ENCODE measurements at places on chromosomes 3 and 15. TPM values are rescaled to one million over a fixed set of nuclear protein-coding genes. Genes with fewer than 3 reads are reported as not detected.

DNA sequence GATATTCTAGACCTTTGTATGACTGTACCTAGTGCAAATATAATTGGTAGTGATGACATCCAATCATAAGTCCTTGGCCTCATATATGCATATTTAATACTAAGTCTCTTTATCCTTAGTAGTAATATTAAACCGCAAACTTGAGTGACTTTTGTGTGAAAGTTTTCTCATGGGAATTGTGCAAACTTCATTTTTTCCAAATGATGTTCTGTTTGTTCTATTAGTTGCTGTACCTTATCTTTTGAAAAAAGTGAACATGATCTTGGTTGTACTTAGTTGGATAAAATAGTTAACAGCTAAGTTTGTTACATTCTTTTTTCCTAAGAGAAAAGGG, 43.2 kb downstream of the TMEM45A start:
- no peak overlapping the region for H3K4me3 ChIP-seq
- no peak for DNase-seq

The OSTN gene
- not detected for total RNA-seq

The ARRDC4 gene
- 31.0 TPM for total RNA-seq

DNA sequence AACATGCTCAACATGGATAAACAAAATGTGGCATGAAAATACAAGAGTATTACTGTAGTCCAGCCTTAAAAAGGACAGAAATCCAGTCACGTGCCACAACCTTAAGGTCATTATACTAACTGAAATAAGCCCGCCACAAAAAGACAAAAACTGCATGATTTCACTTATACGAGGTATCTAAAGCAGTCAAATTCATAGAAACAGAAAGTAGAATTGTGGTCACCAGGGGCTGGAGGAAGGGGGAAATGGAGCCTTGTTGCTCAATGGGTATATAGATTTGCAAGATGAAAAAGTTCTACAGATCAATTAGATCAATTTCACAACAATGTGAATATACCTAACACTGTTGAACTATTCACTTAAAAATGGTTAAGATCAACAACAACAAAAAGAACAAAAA, 7.4 kb downstream of the GLB1 start:
- H3K36me3 ChIP-seq, result no peaks in the 10 kb centered on the region
- no peak overlapping the region for H3K4me3 ChIP-seq
- DNase-seq, result no peak
- H3K4me1 ChIP-seq, result no peaks in the 10 kb centered on the region
- H3K27ac ChIP-seq, result no peak overlapping the region

DNA sequence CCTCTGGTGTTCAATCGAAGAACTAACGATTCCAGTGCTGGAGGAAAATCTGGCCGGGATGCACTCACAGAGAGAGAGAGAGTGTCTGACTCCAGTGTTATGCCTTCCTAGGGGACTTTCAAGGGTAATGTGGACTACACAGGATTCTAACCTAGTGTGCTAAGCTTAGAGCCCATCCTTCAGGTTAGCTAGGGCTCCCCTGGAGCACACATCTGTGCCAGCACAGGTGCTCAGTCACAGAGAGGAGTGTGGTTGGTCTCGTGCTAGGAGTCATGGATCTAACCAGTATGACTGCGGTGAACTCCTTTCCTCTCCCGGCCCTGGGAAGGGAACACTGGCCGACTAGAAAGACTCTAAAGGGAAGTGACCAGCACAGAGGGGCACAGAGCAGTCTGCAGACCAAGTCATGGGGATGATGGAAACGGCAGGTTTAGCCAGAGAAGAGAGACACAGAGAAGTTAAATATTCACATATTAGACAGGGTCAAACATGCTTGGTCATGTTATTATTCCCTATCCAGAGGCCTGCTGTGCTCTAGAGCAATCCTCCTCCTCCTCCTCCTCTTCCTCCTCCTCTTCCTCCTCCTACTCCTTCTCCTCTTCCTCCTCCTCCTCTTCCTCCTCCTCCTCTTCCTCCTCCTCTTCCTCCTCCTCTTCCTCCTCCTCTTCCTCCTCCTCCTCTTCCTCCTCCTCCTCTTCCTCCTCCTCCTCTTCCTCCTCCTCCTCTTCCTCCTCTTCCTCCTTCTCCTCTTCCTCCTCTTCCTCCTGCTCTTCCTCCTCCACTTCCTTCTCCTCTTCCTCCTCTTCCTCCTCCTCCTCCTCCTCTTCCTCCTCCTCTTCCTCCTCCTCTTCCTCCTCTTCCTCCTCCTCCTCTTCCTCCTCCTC, 280.3 kb downstream of the XXYLT1 start:
- H3K36me3 ChIP-seq, result no peaks in the 10 kb centered on the region
- DNase-seq, result no peak
- H3K4me3 ChIP-seq, result no peak overlapping the region
- no peaks in the 10 kb centered on the region for H3K4me1 ChIP-seq
- no peaks in the 10 kb centered on the region for H3K27me3 ChIP-seq

DNA sequence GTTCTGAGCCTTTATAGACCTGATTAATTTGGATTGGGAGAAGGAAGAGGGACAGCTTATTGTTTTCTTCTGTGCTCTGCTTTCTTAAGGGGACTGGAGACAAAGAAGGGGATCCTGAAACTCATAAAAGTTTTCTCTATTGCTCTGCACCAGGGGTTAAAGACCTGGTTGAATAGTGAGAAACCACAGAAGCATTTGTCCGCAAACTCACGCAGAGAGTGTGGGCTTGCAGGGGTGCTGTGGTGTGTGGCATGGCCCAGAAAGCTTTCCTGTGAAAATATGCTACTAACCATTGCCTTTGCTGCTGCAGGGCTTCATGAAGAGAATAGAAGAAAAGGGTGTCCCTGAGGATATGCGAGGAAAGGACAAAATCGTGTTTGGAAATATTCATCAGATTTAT, 73.1 kb upstream of the UMPS start:
- no peak for DNase-seq
- H3K4me1 ChIP-seq, result no peaks in the 10 kb centered on the region
- H3K36me3 ChIP-seq, result no peaks in the 10 kb centered on the region
- H3K27me3 ChIP-seq, result no peaks in the 10 kb centered on the region

The GOLGA8N gene
- total RNA-seq, result 26.7 TPM

DNA sequence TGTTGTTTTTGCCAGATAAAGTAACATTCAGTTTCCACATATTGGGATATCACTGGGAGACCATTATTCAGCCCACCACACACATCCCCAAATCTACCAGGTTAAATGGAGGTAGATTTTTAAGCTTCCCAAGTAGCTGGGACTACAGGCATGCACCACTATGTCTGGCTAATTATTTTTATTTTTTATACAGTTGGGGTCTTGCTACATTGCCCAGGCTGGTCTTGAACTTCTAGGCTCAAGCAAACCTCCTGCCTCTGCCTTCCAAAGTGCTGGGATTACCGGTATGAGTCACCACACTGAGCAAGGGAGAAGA, 96.6 kb upstream of the CHD2 start:
- no peaks in the 10 kb centered on the region for H3K27me3 ChIP-seq
- peaks cover 30% of the 10 kb centered on the region for H3K4me1 ChIP-seq
- H3K4me3 ChIP-seq, result no peak overlapping the region
- peak overlapping the region; percentile 8 for H3K27ac ChIP-seq
- no peaks in the 10 kb centered on the region for H3K36me3 ChIP-seq

The AADACL2 gene
- not detected for total RNA-seq

- peaks cover 41% of the 10 kb centered on the region for H3K27me3 ChIP-seq
- DNase-seq, result no peak
- no peak overlapping the region for H3K27ac ChIP-seq
- no peaks in the 10 kb centered on the region for H3K36me3 ChIP-seq
These were observed 2.0 kb downstream of the TRIM71 start for GRCh38 chr3:32819551-32820348.

DNA sequence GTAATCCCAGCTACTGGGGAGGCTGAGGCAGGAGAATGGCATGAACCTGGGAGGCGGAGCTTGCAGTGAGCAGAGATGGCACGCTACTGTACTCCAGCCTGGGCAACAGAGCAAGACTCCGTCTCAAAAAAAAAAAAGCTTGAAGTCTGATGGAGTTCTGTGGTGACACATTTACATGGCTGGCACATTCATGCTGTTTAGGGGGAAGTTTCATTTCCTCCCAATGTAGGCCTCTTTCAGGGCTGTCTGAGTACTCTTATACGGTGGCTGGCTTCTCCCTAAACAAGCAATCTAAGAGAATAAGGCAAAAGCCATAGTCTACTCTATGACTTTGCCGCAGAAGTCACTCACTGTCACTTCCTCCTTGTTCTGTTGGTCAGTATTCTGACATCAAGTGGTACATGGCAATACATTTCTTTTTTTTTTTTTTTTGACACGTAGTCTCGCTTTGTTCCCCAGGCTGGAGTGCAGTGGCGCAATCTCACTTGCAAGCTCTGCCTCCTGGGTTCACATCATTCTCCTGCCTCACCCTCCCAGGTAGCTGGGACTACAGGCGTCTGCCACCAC, 41.2 kb downstream of the OIP5 start:
- no peaks in the 10 kb centered on the region for H3K27me3 ChIP-seq
- DNase-seq, result no peak
- no peak overlapping the region for H3K4me3 ChIP-seq
- H3K4me1 ChIP-seq, result peaks cover 13% of the 10 kb centered on the region
- no peak overlapping the region for H3K27ac ChIP-seq

The MST1 gene
- 16.9 TPM for total RNA-seq

- no peaks in the 10 kb centered on the region for H3K27me3 ChIP-seq
- H3K36me3 ChIP-seq, result no peaks in the 10 kb centered on the region
- no peak overlapping the region for H3K27ac ChIP-seq
- no peak for DNase-seq
- H3K4me1 ChIP-seq, result no peaks in the 10 kb centered on the region
These were observed 68.8 kb downstream of the CTNNB1 start for GRCh38 chr3:41267975-41268640.

The SPTBN5 gene
- 3.0 TPM for total RNA-seq

GRCh38 chr15:59779110-59779509, 90.0 kb upstream of the BNIP2 start:
- DNase-seq, result no peak
- no peaks in the 10 kb centered on the region for H3K36me3 ChIP-seq
- no peaks in the 10 kb centered on the region for H3K4me1 ChIP-seq
- H3K4me3 ChIP-seq, result no peak overlapping the region
- no peak overlapping the region for H3K27ac ChIP-seq

DNA sequence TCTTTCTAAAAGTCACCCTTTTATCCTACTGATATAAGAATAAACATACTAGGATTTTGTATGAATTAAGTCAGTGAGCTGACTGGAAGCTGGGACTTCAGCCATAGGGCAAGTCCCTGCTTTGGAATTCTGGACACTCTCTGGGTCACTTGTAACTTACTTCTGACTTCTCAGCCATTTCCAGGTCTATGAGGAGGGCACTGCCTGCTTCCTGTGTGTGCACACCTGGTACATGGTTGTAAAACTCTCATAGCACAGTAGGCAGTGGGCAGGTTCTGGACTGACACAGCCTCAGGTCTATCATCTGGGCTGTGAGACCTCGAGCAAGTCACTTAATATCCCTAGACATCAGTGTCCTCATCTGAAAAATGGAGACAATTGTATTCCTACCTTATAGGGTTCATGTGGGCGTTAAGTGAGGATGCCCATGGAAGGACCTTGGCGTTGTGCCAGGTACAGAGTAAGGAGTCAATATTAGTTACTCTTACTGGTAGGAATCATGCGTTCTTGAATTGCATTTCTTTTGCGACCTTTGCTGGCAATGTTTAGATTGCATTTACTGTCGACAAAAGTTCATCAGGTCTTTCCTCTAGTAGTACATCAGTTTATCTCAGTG, 27.5 kb upstream of the TGM5 start:
- H3K27ac ChIP-seq, result no peak overlapping the region
- peak; percentile 36 for DNase-seq
- H3K4me3 ChIP-seq, result no peak overlapping the region
- H3K27me3 ChIP-seq, result no peaks in the 10 kb centered on the region
- H3K4me1 ChIP-seq, result peaks cover 9% of the 10 kb centered on the region
- no peaks in the 10 kb centered on the region for H3K36me3 ChIP-seq

All from body of pancreas (tissue), 4 donors.